ENCODE measurements at places on chromosomes 3 and 15.

DNA sequence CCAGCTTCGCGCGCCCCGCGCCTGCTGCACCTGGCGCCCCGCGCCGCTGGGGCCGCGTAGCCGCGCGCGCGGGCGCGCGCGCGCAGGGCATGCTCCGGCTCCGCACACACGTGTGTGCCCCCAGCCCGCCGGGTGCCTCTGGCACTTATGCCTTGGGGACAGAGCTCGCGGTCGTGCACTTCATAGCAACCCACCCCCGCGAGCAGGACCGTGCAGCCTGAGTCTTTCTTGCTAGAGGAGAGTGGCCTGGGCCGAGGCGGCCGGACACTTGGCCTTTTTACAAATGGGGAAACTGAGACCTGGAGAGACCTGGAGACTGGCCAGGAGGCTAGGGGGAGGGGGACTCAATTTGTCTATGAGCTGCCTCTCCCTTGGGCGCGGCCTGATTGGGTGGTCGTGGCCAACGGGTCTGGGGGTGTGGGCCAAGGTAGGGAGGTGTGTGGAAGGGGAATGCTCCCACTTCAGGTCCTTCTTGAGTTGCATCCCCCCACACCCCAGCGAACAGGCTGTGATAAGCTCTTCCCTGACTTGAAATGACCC, 562 bp downstream of the NBEAL2 start:
- no peak for DNase-seq

DNA sequence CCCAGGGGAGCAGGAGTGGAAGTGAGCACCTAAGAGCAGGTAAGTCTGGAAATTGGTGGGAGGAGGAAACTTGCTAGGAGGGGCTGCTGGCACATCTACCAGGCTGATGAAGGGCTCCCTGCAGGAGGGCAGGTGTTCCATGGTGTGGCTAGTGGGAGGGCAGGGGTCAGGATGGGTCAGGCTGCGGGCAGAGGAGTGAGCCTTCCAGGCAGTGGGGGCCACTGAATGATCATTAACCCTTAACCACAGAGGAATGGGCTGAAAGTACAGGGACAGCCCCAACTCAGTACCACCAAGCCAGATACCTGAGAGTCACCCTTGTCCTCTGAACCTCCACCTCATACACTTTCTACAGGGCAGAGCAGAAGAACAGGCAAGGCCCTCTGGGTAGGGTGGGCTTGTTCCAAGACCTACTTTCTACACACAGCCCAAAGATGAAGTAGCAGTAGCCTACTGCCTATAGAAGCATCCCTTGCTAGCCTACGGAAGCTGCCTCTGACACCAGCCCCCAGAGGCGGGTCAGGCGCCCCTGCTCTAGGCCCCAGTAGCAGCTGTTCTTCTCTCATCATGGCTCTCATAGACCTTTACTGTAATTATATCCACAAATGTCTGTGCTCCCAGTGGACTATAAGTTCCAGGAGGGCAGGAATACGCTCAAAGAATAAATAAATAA, 4.6 kb downstream of the RAB6B start:
- no peak for DNase-seq

DNA sequence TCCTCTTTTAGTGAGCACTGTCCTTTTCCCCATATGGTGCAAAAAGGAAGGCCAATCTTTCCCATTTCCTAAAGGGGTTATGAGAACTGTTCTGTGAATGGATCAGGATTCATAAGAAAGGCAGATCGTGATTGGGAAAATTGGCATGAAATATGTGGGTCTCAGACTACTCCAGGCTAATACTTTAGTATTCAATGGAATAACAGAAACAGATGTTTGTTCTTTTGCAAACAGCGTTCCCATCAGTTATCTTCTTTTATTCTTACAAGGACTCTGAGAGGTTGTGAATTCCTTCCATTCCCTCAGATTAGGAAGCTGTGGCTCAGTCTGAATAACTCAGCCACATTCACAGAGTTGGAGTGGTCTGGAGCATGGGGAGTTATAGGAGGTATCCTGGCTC, 51.3 kb upstream of the MTMR10 start:
- no peak for DNase-seq

GRCh38 chr3:173743111-173743510, 345.6 kb downstream of the NLGN1 start:
- no peak for DNase-seq

- no peak for DNase-seq
Observed at GRCh38 chr15:64878705-64879104, 33.0 kb upstream of the ANKDD1A start.

GRCh38 chr3:69535613-69536012, 149.7 kb upstream of the FRMD4B start:
- DNase-seq, result no peak

DNA sequence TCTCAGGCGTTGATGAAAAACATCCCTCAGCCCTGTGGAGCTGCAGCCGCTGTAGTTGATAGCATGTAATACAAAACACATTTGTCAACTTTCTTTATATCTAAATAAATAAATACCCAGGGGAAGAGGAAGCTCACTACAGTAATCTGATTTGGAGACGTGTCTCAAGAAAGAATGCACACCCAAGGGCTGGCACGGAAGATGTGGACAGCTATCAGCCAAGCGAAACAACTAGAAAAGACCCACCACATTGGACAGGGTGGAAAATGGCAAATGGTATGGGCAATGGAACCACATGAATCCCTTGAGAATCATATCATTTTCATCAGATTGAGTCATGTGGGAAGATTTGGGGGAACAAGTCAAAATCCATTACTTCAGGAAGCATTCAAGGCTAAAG, 43.1 kb upstream of the ALDH1A3 start:
- DNase-seq, result peak; percentile 42

DNA sequence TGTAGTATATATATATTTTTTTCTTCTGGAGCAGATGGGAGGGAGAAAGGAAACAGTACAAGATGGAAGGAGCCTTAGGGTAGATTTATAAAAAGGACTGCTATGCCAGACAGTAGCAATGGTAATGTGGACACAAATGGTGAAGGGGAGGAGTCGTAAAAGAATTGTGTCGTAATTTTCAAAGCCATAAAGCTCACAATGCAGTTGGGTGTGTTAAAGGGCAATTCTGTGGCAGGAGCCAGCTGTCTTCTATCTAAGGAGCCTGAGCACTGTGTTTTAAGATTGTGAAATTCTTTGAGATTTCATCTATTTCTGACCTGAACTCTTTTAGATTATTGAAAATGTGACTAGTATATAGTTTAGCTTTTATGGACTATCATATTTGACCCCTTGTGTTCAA, 58.9 kb downstream of the CNOT10 start:
- DNase-seq, result peak; percentile 44

DNA sequence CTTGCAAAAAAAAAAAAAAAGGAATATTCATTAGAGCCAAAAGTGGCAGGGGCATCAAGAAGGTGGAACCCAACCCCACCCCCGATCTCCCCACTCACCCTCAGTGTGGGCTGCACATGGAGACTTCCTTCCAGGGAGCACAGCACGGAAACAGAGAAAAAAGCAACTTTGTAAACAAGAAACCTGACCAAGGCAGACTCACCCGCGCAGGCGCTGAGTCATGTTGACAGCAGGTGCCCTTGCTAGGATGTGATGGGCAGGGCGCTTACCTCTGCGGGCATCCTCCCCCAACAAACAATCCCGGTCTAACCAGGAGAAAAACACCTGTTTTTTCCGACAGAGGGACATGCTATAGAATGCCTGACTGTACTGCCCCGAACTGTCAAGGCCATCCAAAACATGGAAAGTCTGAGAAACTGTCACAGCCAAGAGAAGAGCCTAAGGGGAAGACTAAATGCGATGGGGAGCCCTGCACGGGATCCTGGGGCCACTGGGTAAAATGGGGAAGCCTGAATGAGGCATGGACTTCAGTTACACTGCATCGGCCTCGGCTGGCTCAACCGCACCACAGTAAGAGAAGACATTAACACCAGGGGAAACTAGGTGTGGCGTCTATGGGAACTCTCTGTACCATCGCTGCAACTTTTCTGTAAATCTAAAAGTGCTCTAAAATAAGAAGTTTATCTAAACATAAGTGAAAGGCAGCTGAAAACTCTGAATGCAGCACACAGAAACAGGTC, 66.7 kb upstream of the GATA2 start:
- DNase-seq, result no peak

DNA sequence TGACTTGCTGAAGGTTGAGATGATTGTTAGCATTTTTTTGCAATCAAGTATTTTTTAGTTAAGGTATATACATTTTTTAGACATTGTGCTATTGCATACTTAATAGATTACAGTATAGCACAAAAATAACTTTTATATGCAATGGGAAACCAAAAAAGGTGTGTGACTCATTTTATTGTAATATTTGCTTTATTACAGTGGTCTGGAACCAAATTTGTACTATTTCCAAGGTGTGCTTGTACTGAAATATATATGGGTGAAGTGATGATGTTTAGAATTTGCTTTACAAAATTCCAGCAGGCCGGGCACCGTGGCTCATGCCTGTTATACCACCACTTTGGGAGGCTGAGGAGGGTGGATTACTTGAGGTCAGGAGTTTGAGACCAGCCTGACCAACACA, 29.1 kb upstream of the TBC1D23 start:
- DNase-seq, result no peak

GRCh38 chr15:47932951-47933641, 187.7 kb upstream of the SLC24A5 start:
- no peak for DNase-seq

- DNase-seq, result no peak
Observed at GRCh38 chr3:176757429-176757828, 439.9 kb downstream of the TBL1XR1 start.

- DNase-seq, result no peak
Observed at GRCh38 chr15:100373942-100374341, 32.2 kb upstream of the ADAMTS17 start.

DNA sequence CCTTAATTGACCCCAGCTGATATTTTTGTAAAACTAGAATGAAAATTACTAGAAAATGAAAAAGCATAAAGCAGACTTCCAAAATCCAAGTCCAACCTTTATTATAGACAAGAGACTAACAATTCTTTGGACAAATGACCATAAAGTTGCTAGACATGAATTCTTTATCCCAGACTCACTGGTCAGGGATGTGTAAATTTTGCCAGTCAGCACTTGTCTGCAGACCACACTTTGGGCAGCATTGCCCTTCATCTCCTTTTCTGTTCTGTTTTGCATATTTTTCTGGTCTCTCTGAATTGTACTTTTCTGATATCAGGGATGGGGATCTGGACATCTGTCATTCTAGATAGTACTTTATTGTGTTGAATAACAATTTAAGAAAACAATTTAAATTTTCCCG, 10.1 kb upstream of the RBMS3 start:
- no peak for DNase-seq

DNA sequence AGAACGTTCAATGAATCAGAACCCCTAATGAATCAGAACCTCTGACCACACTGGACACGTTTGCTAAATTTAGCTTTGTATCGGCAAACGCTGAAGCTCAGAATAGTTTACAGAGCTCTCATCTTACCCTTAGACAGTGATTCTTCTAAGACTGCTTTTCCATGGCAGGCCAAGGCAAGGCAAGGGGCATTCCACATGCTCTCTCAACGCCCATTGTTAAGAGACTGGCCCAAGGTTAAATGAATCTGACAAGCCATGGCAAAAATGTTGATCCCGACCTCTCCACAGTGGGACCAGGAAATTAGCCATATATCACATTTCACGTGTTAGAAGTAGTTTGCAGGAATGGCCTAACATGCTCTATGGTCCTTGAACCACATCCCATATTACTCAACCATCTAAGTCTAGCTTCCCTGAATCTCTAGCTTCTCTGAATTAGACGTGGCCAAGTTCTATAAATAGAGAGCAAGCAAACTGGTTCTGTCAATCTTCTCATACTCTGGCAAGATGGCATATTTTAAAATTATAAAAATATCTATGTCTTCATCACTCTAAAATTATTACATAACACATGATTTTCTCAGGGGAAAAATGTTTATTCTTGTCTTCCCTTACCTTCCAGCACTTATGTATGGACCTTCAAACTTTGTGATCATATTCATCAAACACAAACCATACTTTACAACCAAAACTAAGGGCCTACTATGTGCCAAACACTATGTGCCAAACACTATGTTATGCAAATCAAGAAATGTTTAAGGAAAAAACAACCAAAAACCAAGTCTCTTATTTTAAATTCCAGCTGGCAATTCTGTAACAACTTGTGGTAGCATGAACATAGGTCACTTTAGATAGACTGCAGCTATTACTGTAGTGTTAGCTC, 54.3 kb downstream of the AAGAB start:
- no peak for DNase-seq

DNA sequence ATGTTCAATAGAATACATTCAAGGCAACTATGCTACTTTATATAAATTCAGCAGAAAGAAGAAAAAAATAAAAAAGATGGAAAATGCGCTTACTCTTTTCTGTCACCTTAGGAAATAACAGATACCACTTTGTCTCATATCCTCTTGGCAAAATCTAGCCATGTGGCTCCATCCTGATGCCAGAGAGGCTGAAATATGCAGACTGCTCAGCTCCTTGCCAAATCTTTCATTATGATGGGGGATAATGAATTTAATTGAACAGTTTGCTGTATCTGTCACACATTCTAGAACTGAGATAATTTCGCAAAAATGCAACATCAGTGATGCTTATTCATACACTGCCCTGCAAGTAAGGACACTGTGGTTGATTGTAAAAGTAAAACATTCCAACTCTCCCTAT, 1081.5 kb downstream of the PLOD2 start:
- no peak for DNase-seq

- DNase-seq, result no peak
Observed at GRCh38 chr3:127565711-127566110, 24.8 kb downstream of the TPRA1 start.

DNA sequence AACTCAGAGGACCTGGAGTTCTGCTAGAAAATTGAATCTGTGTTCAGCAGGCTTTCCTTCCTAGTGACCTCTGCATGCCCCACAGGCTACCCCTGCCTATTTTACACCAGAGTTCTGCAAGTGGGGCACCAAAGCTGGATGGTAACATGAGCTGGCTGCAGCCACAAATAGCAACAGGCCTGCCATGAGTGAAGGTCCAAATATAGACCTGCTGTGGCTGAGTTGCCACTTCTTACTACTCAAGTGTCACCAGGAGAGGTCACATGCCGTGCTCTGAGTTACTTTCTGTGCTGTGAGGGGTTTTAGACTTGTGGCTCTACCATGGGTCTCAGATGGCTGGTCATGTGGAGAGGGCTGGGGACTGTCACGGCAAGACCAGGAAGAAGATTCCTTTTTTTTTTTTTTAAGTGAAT, at the start of gene FSD2:
FSD2 (minus strand) TSS at position 76 of the 413 bp plus-strand sequence. CDS start 18,679 bp downstream, outside the sequence.
- DNase-seq, result no peak

- no peak for DNase-seq
Observed at GRCh38 chr3:3771567-3771966, 27.7 kb upstream of the LRRN1 start.

- peak; percentile 65 for DNase-seq
Observed at GRCh38 chr15:75149867-75150709, 51.6 kb upstream of the C15orf39 start.

DNA sequence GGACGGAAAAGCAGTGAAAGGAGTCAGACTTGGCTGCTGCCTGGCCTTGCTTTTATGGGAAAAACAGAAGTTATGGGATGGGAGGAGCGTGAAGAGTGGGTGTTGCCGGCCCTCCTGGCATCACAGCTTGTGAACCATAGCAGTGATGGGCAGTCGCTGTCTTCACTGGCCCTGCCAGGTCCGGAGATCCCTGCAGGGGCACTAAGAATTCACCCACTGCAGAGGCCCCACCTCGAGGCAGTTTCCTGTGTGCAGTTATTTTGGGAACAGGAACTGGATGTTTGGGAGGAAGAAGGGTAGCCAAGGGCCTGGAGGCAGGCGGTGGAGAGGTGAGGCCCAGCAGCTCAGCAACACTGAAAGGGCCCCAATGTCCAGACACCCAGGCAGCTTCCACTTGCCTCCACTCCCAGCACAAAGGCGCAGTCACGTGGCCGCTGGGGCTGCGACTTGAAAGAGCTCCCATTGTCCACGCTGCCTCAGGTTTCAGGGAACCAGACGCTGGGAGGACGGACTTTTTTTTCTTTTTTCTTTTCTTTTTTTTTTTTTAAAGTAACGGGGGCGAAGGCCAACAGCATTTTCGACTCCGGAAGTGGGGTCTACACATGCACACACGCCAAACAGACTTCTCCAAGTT, 255.6 kb downstream of the ZNF621 start:
- peak; percentile 34 for DNase-seq
